Smooth muscle cell of the umbilical artery (primary cell): ENCODE measurements at places on chromosomes 12 and 14. TPM values are rescaled to one million over a fixed set of nuclear protein-coding genes. Genes with fewer than 3 reads are reported as not detected.

MYF6 gene
- total RNA-seq, result not detected in 2 replicates

GLTP gene
- 56.1 and 62.1 TPM in 2 replicates for total RNA-seq

TROAP gene
- 0.89 and 5.0 TPM in 2 replicates for total RNA-seq

IPO8 gene
- total RNA-seq, result 46.0 and 50.3 TPM in 2 replicates

GZMH gene
- not detected in 2 replicates for total RNA-seq
